NCI-H1092 (cell line): ENCODE measurements at places on chromosomes 16 and 17.

DNA sequence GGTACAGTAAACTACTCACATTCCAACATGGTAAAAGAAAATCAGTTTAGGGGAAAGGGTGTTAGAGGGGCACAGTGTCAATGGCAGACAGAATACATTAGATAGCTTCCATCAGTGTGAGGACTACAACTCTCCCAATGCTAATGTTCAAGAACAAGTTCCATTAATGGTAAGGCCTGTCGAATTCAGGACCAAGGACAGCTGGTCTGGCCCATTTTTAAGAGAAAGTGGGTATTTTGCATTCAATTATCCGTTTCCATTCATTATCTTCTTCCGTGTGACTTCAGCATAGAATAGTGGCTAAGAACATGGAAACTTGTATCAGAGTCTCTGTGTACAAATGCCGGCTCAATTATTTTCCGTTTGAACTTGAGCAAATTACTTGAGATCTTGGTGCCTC lies 98.4 kb downstream of the XYLT1 start:
- no peak for DNase-seq

DNA sequence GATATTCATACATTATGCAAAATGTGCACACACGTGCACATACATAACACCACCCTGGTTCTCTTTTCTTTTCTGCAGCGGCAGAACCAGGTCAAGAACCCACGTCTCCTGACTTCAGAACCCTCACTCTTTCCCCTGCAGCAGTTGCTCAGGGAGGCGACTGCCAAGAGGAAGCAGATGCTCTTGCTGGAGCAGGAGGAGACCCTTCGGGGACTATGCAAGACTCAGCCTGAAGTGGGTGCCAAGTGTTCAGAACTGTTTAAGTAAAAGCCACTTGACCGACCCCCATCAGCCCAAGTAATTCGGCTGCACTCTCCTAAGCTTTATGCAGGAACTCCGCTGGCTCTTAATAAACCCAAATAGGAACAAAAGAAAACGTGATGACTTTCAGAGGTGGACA lies 193.8 kb downstream of the SLC39A11 start:
- DNase-seq, result no peak

DNA sequence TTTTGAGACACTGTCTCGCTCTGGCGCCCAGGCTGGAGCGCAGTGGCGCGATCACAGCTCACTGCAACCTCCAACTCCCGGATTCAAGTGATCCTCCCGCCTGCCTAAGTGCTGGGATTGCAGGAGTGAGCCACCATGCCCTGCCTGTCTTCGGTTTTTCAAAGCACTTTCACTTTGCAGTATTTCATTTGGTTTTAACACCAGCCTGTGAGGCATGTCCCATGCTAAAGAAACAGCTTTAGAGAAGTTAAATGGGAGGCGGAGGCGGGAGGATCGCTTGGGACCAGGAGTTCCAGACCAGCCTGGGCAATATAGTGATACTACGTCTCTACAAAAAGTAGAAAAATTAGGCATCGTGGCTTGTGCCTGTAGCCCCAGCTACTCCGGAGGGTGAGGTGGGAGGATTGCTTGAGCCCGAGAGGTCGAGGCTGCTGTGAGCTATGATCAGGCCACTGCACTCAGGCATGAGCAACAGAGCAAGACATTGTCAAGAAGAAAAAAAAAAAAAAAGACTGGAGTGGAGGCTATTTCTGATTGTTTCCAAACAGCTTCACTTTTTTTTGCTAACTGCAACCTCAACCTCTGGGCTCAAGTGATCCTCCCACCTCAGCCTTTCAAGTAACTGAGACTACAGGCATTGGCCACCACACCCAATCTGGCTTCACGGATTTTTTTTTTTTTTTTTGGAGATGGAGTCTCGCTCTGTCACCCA lies 1.3 kb downstream of the METTL23 start:
- no peak for DNase-seq

- DNase-seq, result no peak
Measured at GRCh38 chr16:9048302-9048700, 43.1 kb upstream of the HAPSTR1 start.

DNA sequence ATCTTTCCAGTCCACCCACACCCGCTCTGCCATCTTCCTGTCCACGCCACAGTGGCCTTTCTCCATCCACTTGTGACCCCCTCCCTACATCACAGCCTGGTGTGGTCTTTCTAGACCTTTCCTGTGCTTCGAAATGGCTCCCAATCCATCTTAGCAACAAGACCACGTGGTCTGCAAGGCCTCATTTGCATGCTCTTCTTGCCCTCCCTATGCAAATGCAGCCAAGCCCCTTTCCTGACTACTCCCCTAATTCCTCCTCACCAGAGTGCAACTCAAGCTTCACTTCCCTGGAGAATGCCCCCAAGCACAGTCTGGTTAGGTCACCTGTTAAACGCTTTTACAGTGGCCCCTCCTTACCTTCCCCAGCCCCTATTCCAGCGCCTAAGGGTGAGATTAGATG lies 6.1 kb downstream of the PPP1R9B start:
- no peak for DNase-seq

GRCh38 chr17:74647871-74648672 lies 24.5 kb upstream of the CD300E start:
- DNase-seq, result no peak

- no peak for DNase-seq
Measured at GRCh38 chr17:67417507-67417906, 40.4 kb downstream of the PITPNC1 start.

DNA sequence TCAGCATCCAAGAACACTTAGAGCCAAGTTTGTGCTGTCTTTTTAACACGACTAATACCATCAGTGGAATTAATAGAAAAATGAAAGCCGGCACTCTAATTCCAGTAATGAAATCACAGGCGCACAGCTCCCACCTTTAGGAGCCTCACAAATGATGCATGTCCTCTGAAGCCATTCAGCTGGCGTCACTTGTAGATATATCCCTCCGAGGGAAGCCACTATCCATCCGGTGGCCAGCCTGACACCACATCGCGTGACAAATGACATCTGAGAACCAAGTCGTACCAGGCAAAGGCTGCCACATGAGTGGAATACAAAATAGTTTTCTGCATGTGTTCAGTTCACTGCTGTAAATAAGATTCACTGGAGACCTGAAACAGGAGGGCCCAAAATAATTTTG lies 205.6 kb downstream of the GRIN2A start:
- DNase-seq, result no peak

DNA sequence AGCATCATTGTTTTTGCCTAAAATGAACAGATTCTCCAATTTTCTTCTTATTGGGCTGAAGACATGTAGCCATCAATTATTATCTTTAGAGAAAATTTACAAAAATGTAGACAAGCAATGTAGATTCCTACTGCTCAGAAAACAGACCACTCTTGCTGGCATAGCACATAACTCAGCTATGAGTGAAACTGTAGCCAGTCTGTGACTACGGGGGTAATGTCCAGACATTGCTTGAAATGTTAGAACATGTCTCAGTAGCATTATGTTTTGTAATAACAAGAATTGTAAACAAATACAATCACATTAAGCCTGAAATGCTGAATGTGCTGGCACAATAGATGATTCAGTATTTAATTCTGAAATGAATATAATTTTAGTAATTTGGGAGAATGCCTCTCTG lies 265.7 kb upstream of the KCNJ16 start:
- DNase-seq, result no peak

DNA sequence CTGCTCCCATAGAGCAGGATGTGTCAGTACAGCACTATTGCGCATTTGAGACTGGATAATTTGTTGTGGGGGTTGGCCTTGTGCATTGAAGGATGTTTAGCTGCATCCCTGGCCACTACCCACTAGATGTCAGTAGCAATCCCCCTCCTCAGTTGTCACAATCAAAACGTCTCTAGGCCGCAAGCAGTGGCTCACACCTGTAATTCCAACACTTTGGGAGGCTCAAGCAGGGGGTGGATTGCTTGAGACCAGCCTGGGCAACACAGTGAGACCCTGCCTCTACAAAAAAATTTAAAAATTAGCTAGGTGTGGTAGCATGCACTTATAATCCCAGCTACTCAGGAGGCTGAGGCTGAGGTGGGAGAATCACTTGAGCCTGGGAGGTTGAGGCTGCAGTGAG lies 48.4 kb downstream of the CENPV start:
- no peak for DNase-seq

GRCh38 chr16:56324406-56324805 lies 100.9 kb downstream of the AMFR start:
- no peak for DNase-seq

DNA sequence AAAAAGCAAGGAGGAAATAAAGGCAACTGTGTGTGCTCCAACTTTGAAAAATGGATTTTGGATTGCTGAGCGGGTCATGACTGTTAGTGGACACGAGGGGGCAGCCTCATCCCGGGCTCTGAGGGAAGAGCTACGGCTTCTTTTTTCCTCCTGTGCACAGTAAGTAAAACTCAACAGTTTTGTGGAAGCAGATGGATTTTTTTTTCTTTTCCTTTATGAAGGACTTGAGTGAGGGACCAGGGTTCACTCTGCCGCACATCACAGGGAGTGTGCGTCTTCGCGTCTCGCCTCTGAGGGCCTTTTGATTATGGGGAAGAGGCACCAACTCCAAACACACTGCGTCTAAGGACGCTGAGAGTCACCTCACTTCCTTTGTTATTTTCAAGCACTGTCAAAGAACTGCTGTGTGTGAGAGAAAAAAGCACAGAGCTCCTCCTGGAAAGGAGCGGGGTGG lies 80.3 kb upstream of the GOT2 start:
- no peak for DNase-seq

GRCh38 chr17:74274709-74275340 lies 791 bp downstream of the DNAI2 start:
- no peak for DNase-seq

DNA sequence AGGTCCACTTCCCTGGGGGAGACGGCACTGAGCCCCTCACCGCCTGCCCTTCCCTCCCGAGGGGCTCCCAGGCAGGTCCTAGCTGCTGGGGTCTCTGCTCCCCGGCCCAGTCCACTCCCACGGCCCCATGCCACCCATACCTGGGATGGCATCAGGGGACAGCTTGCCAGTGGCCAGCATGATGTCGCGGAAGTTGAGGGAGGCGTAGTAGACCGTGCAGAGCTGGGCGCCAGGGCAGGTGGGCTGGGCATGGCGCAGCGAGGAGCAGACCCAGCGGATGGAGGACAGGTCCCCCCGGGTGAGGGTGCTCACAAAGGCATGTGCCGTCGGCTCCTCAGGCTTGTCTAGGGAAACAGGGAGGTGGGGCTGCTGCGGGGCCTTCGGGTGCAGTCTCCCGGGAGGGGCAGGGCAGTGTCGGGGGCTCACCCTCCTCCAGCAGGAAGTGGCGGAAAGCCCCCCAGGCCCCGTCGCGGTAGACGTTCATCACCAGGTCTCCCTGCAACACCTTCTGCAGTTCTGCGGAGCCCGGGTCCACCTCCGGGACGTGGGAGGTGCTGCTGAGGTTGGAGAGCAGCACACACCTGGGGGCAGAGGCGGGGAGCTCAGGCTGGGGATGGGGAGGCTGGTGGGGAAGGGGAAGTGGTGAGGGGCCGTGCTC lies 13.5 kb downstream of the FASN start:
- no peak for DNase-seq

DNA sequence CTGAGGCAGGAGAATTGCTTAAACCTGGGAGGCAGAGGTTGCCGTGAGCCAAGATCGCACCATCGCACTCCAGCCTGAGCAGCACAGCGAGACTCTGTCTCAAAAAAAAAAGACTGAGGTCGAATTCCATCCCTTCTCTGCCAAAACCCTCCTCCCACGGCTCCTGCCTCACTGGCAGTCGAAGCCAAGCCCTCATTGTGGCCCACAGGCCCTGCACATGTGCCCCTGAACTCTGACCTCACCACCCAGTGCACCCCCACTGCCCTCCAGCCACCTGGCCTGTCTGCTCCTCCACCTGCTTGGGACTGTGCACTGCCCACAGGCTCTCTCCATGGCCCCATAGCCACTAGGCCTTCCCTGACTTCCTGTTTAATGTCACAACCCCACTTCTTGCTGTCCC lies 7.0 kb downstream of the MYO15A start:
- no peak for DNase-seq
